ENCODE measurements at places on chromosomes 7 and 10.

- peak; percentile 46 for DNase-seq
These were observed 26.9 kb downstream of the ASAH2 start for GRCh38 chr10:50224330-50224952.

DNA sequence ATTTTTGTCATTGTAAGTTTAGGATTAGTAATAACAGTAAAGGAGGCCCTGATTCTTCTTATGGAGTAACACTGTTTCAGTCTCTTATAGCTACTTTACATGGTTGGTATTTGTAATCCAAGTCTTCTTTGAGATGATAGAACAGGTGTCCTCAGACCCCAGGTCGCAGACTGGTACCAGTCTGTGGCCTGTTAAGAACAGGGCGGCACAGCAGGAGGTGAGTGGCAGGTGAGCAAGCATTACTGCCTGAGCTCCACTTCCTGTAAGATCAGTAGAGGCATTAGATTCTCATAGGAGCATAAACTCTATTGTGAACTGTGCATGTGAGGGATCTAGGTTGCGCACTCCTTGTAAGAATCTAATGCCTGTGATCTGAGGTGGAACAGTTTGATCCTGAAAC, 77.3 kb downstream of the STK31 start:
- DNase-seq: no peak

- DNase-seq: no peak
These were observed 197.1 kb upstream of the TMEM196 start for GRCh38 chr7:19970514-19970913.

GRCh38 chr7:112654322-112655216, 135.6 kb downstream of the TMEM168 start:
- DNase-seq: no peak

DNA sequence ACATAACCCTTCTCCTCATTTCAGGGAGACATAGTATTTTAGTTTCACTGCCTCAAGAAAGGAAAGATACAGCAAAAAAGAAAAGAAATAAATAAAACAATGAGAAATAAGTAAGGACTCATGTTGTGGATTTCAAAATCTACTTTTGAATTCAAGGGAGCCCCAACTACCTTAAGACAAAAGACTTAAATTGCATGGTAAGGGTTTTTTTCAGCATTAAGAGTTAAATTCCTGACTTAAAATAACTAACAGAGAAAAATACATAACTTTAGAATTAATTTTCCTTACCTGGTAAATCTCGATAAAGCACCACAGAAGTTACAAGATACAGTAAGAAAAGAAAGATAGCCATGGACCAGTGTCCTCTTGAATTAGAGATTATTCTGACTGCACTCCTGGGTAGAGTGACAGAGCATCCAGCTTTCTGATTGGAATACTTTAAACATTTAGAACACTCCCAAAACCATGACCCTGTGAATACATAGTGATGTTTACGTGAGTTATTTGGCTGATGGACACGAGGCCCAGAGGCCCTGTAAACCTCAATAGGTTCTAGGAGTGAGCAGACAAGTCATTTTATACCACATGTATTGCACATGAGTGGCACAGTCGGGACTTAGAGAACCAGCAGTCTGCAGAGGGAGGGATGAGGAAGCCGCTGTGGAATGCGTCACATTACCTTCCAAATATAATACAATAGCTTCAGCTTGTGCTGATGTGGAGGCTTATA, 292.5 kb upstream of the SEMA3C start:
- no peak for DNase-seq

- no peak for DNase-seq
These were observed 63.4 kb downstream of the VAX1 start for GRCh38 chr10:117074621-117075020.

GRCh38 chr7:51369746-51370145, 53.1 kb upstream of the COBL start:
- no peak for DNase-seq

DNA sequence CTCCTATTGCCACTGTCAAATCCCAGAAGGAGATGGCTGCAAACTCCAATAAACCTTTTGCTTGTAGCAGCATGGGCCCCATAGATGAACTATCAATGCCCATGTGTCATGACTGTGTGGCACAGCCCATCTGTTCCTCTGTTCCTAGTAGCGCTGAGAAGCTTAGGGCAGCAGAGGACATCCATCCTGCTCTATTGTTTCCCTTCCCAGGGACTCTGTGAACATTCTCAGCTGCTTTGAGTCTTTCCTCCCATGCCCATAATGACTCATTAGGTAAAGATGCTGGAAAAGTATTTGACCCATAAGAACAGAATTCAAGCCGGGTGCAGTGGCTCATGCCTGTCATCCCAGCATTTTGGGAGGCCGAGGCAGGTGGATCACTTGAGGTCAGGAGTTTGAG, 28.3 kb downstream of the STMP1 start:
- DNase-seq: no peak

- DNase-seq: peak; percentile 69
These were observed 6.3 kb downstream of the NAT16 start for GRCh38 chr7:101173752-101174244.

- peak; percentile 9 for DNase-seq
These were observed 3.5 kb downstream of the EBF3 start for GRCh38 chr10:129960481-129961156.

DNA sequence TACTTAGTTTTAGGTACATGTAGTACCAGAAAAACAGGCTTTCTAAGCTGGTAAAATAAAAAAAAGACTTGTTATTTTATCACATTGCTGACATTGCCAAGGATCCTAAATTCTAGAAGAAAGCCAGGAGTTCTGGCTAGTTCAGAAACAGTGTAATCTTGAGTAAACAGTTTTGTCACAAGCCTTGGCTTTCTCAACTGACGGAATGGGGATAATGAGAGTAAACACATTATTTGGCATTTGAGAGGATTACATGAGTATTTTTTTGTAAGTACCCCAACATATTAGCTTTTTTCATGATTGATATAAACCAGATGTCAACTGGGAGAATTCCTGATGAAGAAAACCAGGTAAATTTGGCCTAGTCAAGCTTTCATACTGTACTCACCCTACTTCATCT, 269.8 kb downstream of the SORCS1 start:
- no peak for DNase-seq

DNA sequence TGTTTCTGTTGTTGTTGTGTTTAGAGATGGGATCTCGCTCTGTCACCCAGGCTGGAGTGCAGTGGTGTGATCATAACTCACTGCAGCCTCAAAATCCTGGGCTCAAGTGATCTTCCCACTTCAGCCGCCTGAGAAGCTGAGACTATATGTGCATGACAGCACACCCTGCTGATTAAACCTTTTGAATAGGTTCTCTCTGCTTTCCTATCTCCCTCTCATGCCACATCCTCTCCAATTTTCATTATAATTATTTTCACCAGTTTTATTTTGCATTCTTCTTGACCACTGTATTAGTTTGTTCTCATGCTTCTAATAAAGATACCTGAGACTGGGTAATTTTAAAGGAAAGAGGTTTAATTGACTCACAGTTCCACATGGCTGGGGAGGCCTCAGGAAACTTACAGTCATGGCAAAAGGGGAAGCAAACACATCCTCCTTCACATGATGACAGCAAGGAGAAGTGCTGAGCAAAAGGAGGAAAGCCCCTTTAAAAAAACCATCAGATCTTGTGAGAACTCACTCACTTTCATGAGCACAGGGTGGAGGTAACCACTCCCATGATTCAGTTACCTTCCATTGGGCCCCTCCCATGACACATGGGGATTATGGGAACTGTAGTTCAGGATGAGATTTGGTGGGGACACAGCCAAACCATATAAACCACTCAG, 12.9 kb downstream of the AGK start:
- peak; percentile 45 for DNase-seq

DNA sequence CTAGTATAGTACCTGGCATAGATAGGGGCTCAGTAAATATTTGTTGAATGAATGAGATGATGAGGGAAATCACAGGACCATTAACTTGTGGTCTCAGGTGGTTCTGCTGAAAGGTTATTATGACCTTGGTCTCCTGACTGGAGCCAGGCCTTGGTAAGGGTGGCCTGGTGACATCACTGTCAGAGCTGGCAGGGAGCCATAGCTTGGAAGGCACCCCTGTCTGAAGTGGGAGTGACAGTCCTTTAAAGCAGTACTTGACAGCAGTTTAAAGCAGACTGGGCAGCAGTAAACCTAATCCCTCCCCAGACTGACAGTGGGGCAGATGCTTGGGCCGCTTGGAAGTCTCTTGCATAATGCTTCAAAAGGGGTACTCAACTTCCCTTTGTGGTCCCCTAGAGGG, 13.4 kb downstream of the DPCD start:
- DNase-seq: no peak

DNA sequence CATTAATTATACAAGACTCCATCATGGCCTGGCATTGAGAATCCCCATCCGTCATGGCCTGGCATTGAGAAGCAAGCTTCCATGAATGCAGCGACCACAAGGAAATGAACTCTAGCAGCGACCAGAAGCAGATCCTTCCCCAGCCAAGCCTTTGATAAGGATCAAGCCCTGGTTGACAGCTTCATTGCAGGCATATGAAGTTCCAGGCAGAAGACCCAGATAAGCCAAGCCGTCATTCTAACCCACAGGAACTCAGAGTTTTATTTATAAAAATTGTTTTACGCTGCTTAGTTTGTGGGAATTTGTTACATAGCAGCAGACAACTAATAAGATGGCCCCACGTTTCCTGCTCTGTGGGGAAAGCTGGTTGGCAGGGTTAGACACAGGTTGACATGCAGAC, 642.3 kb downstream of the GATA3 start:
- no peak for DNase-seq

DNA sequence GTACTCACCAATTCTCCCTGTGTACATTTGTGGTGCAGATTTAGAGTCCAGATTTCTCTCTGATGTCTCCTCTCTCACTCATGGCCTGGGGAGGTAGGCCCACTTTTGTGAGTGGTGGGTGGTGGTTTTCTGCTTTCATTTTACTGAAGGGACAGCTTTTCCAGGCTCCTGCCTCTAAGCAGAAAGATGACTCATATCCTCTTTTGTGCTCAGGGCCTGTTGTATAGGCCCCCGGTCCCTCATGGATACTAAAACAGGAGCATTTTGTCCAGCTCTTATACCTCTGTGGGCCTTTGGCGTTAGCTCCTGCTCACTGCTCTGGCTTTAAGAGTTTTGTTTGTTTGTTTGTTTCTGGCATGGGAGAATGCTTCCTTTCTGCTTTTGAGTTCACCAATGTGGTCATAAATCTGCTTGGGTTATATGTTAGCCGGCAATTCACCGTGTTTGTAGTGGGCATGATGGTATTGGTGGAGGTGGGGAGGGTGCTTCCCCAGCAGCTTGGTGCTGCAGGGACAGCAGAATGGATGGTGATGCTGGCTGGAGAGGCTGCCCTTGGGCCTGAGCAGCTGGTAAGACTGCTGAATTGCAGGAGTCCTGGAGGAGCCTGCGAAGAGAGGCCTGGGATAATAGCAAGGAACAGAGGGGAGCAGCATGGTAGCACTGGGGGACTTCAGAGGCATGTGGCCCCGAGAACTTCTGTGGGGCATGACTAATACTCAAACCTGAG, 468.7 kb downstream of the RPS24 start:
- no peak for DNase-seq

DNA sequence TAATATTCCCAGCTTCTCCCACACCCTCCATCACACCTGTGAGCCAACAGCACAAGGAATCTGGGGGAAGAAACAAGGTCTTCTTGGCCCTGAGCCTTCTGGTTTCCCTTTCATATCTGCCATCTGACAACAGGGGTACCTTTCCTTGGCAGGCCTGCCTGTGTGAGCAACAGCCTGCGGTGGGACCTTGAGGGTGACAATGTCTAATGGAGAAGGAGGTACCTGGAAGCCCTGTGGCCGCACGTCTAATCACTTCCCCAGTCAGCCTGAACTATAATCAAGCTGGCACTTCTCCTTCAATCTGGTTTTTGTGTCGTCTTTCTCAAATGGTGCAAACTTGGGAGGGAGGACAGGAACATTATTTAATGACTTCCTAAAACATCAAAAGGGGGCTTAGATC, 41.2 kb downstream of the NRCAM start:
- DNase-seq: peak; percentile 35

DNA sequence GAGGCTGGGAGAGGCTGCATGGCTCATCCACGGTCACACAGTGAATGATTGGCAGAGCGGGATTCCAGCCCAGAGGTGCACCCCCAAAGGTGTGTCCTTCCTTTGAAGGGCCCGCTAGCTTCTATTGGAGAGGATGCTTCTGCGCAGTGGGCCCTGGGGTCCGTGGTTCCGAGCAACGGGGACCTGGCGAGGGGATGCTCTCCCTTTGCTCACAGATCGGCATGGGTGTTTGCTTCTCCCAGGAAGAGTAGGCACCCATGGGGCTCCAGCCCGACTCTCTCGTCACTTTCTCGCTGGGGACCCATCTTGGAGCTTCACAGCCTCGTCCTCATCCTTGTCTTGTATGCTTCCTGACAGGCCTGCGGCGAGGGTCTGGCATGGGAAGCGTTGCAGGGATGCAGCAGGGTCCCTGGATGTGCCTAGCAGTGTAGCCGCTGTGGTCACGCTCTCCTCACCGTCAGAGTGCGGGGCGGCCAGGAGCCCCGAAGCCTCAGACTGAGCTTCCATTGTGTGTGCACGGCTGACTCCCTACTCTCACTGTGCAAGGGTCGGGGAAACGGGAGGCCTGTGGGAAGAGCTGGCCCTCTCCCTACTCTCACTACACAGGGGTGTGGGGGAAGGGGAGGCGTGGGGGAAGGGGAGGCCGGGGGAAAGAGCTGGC, 538.5 kb upstream of the FOXK1 start:
- no peak for DNase-seq

DNA sequence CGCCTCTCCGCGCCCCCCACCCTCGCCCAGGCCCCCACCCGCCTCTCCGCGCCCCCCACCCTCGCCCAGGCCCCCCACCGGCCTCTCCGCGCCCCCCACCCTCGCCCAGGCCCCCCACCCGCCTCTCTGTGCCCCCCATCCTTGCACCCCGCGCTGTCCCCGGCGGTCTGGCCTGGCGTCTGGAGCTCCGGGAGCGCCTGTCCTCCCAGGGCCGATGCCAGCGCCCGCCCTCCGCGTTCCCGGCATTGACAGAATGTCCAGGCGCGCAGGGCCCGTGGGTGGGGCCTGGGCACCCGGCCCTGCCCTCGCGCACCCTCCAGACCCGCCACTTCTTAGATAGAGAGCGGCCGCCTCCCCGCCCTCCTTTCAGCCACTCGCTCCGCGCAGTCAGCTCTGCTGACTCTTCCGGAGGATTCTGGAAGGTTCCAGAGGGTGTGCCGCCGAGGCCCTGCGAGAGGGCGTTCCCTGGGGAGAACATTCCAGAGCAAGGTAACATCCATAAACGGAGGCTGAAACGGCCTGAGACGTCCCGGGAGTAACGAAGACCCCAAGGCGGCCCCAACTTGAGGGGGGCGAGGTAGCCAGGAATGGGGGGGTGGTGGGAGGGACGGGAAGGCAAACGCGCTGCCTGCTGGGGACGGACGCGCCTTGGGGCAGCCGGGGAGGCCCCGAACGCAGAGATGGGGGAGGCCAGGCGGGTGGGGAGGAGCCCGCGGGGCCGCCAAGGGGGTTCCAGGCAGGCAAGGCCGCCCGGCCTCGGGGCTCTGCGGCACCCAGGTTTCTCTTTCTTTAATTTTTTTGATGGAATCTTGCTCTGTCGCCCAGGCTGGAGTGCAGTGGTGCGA, 117.8 kb downstream of the DYNC2I1 start:
- no peak for DNase-seq

- no peak for DNase-seq
These were observed 182.8 kb downstream of the ZWINT start for GRCh38 chr10:56178210-56178609.

- peak; percentile 40 for DNase-seq
These were observed 3.8 kb downstream of the NFE2L3 start for GRCh38 chr7:26155531-26156375.

- no peak for DNase-seq
These were observed 137.2 kb downstream of the GRID1 start for GRCh38 chr10:86229376-86229775.

- DNase-seq: no peak
These were observed 1.6 kb upstream of the SAMD9 start for GRCh38 chr7:93119191-93119905.
